Activated CD4-positive, alpha-beta T cell treated with anti-CD3 and anti-CD28 coated beads, Interleukin-2, amount 50 U/mL, for 16 hours (primary cell): ENCODE measurements at places on chromosomes 16 and 17.

- peak; percentile 96 for DNase-seq
These were observed at the start of the genes COX11 and STXBP4 for GRCh38 chr17:54968262-54968987. TSS of gene COX11 (minus strand) at chr17:54968654. CDS start at chr17:54968646, 8 bp downstream. TSS of gene STXBP4 (plus strand) at chr17:54968765. CDS start at chr17:54986220, 17,455 bp downstream.

DNA sequence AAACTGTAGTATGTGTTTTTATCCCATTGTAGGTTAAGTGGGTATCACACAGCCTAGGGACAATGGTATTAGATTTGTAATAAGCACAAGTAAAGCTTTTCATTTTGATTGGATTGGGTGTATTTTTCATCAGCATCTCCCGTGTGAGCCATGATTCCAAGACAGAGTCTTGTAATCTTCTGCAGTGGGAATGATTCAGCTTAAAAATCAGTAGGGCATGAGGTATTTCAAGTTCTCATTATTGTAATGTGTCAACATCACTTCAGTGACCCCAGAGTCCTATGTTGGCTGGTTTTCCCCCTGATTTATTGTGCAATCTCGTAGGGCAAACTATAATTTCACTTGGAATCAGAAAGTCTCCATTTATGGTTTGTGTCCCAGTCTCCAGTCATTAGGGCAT lies 833.2 kb upstream of the RBFOX1 start:
- DNase-seq: no peak

DNA sequence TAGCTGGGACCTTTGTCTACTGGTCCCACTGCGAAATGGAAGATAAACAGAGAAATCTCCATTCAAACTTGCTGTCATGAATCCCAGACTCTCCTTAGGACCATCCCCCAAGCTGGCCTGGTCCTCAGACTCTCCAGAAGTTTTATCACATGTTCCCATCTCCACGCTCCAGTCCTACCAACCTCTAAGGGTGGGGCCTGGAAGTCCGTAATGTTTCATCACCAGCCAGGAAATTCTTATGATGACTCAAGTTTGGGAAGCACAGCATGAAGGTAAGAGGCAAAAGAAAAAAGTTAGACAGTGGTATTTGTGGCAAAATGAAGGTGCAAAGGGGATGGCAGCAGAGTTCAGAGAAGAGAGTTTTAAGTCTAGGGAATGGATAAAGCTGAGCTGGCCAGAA lies 52.7 kb downstream of the ZNF18 start:
- DNase-seq: no peak

GRCh38 chr16:54998834-54999233 lies 68.2 kb downstream of the IRX5 start:
- DNase-seq: no peak

DNA sequence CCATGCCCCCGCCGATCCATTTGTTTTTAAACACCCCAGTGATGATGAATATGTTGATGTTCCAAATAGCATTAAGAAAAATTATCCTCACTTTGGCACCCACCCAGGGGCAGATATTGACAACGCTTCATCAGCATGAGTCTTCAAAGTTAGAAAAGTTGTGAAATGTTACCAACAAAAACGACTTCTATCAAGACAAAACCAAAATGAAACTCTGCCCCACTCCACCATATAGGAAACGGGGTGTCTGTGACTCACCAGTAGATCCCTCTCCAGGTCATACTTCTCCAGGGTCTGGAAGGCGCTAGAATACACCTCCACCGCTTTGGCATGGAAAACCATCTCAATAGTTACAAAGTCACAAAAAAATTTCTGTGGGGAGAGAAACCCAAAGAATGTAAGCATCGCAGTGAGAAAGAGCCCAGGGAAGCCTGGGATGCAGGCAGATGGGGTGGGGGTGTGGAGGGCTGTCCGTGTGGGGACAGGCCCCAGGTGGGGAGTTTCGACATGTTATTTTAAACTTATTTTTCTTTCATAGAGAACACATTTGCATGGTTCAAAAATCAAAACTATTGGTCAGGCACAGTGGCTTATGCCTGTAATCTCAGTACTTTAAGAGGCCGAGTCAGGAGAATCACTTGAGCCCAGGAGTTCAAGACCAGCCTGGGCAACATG lies 10.2 kb downstream of the CIBAR2 start:
- DNase-seq: no peak

GRCh38 chr17:50634224-50634914 lies at the start of gene ABCC3:
TSS of gene ABCC3 (plus strand) at chr17:50634881. CDS start at chr17:50634937, 56 bp downstream.
- DNase-seq: no peak

GRCh38 chr16:13013043-13013442 lies 111.6 kb downstream of the SHISA9 start:
- no peak for DNase-seq

DNA sequence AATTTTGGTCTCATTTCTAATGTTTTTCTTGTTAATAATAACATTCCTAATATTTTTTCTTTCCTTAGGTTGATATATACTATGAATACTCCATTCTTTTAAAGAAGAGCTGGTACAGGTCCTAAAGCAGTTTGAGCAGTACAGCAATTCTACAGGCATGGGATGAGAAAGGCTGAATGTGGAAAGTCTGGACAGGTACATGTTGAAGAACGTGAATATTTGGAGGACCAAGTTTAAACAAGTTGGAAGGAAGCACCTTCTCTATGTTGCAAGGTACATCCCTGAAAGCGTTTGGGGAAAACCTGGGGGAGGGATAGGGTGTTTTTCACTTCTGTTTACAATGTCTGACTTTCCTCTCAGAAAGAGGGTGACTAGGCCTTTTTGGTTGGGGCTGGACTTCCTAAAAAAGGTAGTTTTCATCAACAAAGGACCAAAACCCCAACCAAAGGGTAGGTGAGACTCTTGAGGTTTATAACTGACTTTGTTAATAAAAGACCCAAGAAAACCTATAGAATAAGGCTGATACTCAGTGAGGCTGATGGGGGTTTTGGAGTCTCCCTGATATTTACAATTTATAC lies 95.9 kb upstream of the AXIN2 start:
- no peak for DNase-seq

DNA sequence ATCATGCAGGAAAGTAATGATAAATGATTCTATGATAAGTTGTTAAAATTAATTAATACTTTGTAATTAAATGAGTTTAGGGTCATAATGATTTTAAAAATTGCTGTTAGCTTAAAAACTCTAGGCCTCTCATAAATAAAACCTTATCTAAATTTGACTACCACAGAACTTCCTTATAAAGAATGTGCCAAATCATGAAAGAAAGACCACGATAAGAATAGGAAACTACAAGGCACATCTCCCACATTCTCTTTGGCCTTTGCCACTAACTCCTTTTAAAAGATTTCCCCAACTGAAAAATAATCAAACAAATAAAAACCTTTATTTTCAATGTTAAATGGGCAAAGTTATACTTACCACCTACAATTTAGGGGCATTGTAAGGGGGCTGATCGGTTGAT lies 164.6 kb upstream of the C17orf78 start:
- DNase-seq: no peak

DNA sequence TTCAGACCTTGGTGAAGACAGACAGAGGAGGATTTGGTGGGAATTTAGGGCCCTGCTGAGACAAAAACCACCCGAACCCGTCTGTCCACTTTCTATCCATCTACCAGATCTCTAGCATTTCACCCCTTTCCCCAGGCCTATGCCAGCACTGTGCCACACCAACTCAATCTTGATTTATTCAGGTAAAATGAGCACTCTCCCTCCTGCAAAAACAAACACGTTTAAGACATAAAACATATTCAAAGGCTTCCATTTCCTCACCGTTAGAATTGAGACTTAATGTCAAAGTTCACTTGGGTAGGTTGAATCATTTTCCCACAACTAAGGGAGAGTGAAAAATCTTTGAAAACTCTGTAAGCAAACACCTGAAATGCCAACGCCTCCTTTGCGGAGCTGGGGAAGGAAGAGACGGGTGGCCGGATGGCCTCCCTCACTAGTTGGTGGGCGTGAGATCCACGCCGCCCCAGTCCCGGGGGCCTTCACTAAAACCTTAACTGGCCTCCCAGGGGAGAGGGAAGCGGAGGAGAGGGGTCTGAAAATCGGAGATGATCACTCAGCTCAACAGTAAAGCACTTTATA lies 862 bp downstream of the DCAKD start:
- peak; percentile 51 for DNase-seq

DNA sequence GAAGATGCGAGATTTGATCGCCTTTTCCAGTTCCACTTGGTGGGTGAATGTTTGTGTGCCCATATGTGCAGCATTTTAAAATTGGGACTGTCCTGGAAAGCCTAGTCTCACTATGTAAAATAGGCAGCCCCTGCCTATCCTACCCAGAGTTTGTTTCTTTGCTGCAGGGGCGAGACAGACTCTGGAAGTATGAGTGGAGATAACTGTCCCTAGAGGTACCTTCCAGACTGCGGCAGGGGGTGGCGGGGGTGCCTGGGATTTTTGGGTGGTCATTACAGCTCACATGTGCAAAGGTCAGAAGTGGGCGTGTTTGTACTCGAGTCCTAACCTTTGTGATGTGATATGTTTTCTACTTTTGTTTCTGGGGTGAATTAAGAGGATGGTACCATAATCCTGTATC lies 36.6 kb downstream of the MPRIP start:
- no peak for DNase-seq

DNA sequence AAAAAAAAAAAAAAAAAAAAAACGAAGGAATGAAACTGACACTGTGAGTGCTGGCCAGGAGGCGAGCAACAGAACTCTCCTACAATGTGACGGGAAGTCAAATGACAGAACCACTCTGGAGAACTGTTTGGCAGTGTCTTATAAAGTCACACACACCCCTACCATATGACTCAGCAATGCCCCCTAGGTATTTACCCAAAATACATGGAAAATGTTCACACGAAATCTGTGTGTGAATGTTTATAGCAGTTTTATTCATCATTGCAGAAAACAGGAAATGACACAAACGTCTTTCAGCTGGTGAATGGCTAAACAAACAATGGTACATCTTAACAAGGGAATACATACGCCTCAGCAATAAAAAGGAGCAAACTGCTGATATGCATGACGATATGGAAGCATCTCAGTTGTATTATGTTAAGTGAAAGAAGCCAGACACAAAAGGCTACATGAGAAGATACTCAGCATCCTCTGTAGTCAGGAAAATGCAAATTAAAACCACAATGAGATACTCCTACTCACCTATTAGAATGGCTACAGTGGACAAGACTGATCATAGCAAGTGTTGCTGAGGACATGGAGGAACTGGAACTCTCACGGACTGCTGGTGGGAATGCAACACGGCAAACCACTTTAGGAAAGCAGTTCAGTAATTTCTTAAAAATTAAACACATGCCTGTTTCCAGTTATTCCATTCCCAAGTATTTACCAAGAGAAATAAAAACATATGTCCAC lies 74.7 kb downstream of the TBC1D16 start:
- no peak for DNase-seq

DNA sequence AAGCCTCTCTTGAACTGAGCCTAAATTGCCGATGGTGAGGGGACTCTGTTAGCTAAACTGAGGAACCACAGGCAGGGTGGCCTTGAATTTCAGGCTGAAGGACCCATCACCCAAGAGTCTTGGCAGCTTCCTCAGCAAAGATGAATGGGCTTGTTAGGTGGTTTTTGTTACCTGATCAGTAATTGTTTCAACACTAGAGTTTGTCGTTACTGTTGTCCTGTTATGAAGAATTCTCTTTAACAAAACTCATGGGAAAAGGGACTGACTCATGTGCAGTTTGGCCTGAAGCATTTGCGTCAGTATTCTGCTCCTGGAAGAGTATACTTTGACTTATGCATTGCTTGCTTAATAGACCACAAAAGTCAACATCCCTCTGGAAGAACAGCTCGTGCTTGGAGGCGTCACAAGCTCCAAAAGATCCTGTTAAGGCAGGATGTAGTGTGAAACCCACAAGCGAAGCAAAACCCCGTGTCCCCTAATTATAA lies 206.0 kb downstream of the IRX3 start:
- no peak for DNase-seq

DNA sequence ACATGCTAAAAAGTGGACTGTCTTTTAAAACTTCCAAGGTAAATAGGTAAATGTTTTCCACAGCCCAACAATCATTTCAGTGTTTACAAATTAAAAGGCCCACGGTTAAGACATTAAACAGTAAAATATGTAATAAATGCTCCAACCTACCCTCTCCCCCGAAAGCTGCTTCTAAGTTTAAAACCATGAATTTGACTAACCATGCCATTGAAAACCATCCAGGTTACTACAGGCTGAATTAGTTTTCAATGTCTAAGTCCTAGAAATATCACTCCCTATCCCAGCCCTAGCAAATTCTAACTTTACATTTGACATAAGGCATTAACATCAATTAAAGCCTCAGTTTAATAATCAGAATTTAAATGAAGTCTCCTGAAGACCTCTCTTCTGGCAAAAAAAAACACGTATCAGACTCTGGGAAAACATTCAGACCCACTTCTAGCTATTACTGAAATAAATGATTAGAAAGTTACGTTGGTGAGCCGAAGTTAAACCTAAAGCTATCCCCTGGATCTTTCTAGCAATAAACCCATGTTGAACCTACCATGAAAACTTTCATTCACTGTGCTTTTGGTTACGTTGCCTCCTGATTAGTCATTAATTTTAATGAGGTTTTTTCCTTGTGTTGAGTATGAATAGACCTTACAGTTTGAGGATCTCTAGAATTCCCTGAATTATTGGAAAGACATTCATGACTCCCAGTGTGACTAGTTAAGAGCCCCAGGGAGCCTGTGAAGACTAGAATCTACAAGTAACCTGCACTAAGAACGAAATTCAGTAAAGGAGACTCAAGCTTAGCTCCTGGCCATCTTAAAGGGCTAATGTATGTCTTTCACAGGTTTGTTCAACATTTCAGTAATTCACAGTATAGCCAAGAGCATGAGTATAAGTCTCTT lies 1.7 kb upstream of the POLG2 start:
- DNase-seq: no peak
